Stimulated activated CD4-positive, alpha-beta T cell treated with anti-CD3 and anti-CD28 coated beads, Interleukin-15, amount 100 ng/mL, for 24 hours (primary cell): ENCODE measurements at places on chromosomes 7 and 10.

DNA sequence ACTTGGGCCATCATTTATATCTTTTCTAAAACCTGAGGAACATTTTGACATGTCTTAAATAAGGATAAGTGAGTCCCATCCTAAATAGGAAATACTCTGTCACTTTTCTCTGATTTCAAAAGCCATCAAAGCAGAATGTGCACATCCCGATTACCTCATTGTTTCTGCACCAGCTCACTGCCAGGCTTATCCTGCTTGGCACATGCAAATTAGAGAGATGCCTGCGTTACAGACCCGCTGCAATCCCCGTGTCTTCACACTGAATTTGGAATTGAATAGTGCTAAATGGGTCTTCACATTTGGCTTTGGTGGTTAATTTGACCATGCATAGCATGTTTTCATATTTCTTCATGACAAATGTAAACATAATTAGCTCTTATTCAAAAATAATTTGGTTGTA, 279.5 kb downstream of the WDR37 start:
- no peak for DNase-seq

DNA sequence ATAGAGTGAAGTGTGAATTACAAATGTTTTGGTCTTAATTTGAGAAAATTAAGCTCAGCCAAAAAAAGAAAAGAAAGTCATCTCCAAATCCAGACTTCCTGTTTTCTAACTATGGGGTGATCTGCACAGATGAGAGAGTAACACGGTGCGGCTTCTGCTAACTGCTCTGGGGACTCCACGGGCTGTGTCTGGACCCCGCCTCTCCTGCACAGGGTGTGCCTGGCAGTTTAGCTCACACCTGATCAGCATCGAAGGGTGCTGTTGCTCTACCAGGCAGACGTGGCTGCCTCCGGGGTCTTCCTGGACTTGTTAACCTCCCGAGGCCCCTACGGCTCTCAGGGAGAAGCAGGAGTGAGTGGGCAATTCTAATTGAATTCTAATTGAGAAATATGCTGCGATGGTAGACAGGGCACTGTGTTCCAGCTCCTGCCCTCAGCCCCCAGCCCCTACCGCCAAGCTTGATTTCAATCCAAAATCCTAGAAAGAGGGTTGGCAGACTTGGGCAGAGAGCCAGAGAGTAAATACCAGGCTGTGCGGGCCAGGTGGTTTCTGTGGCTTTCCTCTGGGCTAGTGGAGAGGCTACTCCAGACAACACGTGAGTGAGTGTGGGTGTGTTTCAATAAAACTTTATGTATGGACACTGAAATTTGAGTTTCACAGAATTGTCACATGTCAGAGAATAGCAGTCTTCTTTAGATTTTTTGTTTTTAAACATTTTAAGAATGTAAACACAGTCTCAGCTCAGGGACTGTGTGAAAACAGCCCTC, 13.4 kb downstream of the SHH start:
- DNase-seq: no peak

GRCh38 chr7:156041398-156041797, 229.1 kb upstream of the SHH start:
- no peak for DNase-seq

DNA sequence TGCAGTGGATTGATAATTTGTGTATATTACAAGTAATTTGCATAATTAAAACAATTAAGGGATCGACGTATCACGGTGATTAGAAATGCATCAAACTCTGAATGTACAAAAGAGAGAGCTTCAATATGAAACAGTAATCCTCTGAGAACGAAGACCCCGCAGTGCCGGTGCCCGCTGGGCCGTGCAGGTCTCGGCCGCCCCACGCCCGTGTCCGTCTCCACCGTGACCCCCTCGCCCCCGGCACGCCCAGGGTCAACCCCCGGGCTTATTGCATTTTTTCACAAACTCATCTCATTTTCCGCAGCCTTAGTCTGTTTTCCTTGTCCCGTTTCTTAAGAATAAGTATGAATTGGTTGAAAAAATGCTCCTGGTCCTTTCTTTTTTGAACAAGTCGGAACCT, 218.6 kb downstream of the TCERG1L start:
- no peak for DNase-seq
